ENCODE measurements at places on chromosomes 5 and 9. TPM values are rescaled to one million over a fixed set of nuclear protein-coding genes. Genes with fewer than 3 reads are reported as not detected.

DNA sequence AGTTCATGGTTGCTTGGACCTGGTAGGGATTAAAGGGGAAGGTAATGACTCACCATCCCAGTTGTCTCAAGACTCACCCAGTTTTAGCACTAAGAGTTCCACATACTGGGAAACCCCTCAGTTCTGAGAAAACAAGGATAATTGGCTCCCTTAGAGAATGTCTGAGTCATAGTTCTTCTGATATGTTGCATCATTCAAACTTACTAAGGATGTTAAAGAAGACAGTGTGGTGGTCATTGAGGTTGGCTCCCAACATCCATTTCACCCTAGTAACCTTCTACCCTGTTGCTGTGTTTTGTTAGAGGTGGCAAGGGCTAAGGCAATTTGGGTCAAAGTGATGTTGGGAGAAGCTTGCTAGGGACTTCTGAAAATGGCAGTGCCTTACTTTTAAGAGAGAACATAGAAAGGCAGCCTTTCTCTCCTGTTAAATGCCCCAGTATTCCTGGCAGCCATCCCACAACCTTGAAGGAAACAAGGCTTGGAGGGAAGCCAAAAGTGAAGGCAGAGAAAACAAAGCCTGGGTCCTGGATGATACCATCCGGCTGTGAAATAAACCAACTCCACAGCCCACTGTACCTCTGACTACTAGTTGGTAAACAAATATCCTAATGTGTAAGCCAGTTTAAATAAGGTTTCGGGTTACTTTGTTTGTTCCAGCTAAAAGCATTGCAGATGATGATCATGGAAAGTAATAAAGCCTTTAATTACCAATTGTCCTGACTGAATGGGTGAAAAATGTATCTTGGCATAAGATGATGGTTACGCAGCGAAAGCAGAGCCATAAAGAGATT is 80.4 kb upstream of the ADAMTSL1 start:
- no peak for DNase-seq

Gene SPATA24
- total RNA-seq = 3.6 TPM

DNA sequence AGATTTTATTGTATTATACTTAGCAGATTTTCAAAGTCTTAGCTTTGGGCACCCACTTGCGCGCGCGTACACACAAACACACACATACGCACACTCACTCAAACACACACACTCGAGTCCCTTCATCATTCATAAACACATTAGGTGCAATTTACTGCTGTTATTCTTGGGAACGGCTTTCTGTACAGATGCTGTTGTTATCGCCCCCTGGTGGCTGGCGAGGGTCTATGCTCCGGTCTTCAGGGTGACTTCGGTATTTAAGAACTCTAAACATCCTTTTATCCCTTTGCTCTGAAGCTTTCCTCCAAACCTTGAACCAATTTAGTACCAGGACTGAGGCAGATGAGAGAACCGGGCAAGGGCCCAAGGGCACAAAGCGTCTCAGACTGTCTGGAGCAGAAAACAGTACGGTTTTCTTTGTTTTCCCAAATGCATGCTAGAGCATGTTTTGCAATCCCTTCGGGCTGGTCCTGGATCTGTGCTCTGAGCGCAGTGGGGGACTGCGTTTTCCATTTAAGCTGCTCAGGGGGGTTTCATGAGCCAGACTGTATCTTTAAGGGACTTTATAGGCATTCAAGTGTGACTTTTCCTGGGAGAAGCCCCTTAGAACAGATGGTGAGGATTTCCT is 1.7 kb upstream of the SLIT3 start:
- peak; percentile 55 for DNase-seq

- no peak for DNase-seq
Measured at GRCh38 chr5:77767301-77767700, 8.8 kb downstream of the TBCA start.

Measured in occipital lobe (tissue), 3 donors.